ENCODE measurements at places on chromosomes 12 and 14.

GRCh38 chr14:24059841-24060388, 8.1 kb downstream of the CARMIL3 start:
- DNase-seq = no peak

DNA sequence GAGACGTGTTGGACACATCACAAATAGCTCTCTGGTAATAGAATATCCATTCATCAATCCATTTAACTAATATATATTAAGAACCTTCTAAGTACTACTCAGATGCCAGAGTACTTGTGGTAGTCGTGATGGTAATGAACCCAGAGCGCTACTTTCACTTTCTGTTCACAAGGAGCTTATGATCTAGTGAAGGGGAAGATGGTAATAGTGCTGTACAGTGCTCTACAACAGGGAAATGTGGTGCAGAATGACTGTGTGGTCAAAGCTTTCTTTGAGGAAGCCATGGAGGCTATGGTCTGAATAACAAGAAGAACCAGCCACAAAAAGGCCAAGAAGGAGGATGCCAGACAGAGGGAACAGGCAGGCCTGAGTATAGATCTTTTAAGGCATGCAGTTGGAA, 212.0 kb downstream of the PTPRO start:
- DNase-seq = no peak

- DNase-seq = no peak
These were observed 143.1 kb upstream of the MYL2 start for GRCh38 chr12:111063295-111064026.

DNA sequence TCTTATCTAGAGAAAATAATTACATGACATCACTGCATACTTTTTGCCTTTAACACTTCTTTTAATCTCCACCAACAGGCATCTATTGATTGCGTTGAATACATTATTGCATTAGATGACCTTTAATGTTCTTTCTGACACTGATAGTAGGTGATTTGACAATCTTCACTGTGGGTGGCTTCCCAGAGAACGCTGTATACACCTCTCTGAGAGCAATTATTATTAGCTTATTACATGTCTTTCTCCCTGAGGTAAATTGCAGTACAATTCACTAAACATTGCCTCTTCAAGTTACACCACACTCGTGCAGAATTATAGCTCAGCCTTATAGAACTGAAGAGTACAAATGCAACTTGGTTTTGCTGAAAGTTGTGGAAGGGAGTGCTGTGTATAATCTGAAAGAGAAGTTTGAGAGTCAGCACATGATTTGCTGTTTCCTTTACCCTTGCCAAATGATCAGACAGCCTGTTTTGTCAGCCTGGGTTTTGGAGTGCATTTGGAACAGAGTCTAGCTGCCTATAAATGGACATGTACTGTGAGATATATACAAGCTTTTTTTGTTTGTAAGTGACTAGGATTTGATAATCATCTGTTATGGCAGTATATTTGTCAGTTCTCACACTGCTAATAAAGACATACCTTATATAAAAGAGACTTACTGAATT, 369.2 kb downstream of the CCER1 start:
- DNase-seq = no peak

DNA sequence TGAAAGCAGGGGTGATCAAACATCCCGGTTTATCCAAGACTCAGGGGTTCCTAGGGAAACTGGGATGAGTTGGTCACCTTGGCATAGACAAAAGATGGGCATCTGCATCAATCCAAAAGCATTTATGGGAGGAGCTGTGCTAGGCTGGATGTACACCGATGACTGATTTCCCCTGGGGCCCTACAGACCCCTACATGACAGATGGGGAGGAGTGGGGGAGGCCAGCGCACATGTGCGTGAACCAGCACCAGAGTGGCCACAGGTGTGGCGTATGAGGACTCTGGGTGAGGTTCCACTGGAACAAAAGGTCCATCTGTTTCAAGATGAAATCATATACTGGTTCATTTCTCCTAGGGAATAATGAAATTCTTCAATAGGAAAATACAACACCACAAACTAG, 210.4 kb downstream of the ITPR2 start:
- DNase-seq = no peak

GRCh38 chr14:89911010-89911919, 43.3 kb downstream of the EFCAB11 start:
- peak; percentile 75 for DNase-seq

- DNase-seq = no peak
These were observed 345.2 kb downstream of the TMEM121 start for GRCh38 chr14:105871590-105871989.

DNA sequence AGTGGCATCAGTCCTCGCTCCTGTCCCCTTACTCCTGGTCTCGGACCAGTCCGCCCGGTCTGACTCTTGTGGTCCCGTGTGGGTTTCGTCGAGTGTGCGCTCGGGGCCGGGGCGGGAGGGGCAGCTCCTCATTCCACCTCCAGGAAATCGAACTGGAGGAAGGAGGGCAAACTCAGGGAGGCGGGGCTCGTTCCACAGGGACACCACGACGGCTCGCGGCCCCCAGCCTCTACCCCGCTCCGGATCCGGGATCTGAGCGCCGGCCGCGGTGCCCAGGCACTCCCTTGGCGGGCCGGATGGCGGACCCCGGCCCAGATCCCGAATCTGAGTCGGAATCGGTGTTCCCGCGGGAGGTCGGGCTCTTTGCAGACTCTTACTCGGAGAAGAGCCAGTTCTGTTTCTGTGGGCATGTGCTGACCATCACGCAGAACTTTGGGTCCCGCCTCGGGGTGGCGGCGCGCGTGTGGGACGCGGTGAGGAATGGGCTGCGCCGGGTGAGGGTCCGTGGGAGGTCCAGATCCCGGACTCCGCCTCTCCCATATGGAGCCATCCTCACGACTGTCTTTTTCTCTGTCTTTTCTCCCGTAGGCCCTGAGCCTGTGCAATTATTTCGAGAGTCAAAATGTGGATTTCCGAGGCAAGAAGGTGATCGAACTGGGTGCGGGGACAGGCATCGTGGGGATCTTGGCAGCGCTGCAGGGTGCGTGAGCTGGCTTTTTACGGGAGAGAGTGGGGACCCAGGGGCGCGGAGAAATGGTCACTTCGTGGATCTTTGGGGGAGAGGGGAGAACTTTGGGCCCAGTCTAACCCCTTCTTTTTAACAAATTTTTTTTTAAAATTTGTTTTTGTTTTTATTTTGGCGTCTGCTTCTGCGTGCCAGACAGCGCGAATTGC, at the start of gene EEF1AKMT3:
Gene EEF1AKMT3 (plus strand): TSS at position 186 of the 894 bp plus-strand sequence. CDS start 111 bp downstream, at position 297.
- DNase-seq = peak; percentile 49

DNA sequence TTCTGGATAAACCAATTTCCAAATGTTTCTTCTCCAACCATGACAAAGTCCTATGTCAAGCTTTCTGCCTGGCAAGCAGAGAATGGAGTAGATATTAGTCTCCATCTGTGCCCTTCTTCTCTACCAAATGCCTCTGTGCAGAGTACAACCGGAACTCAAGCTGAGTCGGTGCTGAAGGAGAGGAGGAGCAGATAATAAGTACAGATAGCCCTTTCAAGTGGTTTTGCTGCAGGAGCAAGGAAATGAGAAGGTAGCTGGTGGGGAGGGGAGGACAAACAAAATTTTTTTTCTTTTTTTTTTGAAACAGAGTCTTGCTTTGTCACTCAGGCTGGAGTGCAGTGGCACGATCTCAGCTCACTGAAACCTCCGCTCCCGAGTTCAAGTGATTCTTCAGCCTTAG, 14.2 kb upstream of the HELB start:
- DNase-seq = no peak

- no peak for DNase-seq
These were observed 74.7 kb downstream of the LLPH start for GRCh38 chr12:66055837-66056319.

GRCh38 chr12:27426743-27427487, 19.6 kb upstream of the SMCO2 start:
- no peak for DNase-seq

DNA sequence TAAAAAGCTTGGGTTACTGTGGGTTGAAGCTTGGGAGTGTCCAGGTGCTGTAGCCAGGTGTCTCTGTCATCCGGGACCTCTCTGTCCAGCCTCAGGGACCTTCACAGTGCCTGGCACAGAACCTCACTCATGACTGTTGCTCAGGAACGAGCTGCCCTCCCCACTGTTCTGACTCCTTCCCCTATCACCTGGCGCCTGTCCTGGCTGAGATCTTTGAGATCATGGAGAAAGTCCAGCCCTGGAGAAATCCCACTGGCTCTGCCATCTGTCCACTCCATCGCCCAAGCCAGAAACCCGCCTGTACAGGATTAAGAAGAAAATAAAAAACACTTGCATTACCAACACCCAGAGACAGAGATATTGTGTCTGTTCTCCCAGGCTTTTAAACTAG, 53.5 kb downstream of the DGLUCY start:
- no peak for DNase-seq

- no peak for DNase-seq
These were observed 428.5 kb downstream of the CCDC91 start for GRCh38 chr12:28618772-28619171.

DNA sequence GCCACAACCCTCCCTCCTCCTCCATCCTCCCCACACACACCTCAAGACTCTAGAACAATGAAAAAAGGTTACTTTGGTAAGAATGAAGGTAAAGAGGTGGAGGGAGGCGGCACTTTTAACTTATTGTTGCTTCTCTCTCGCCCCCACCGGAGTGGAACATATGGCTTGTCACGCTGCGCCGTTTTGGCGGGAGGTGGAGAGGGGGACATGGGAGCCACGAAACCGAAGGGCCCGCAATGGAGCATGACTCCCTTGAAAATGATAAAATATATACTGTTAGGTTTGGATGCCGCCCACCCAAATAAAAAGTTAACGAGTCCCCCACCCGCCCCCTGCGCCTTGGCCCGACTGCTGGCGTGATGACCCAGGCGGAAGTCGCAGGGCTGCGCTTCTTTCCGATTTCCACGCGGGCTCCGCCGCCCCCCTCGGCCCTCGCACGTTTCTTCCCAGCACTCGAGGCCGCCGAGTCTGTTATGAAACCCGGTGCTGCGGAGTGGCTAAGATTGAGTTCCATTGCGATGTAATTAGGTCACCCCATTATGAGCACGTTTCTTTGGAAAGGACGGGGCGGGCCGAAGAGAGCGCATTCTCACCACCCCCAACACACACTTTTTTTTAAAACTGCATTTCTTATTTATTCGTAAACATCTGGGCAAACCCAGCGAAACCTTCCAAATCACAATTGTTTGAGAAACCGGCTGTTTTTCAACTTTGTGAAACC, 1.4 kb upstream of the ZFP36L1 start:
- peak; percentile 36 for DNase-seq

DNA sequence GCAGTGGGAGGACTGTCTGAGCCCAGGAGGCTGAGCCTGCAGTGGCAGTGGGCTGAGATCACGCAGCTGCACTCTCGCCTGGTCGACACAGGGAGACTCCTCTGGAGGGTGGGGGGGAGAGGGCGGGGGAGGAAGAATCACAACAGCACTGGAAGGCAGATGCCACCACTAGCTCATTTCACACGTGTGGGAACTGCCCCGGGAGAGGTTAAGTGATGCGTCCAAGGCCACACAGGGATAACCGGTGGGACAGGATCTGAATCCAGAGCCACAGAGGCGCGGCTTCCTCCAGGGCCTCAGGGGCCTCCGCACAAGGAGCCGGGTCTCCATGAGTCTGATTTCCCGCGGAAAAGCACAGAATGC, 20.8 kb downstream of the STX2 start:
- DNase-seq = no peak

DNA sequence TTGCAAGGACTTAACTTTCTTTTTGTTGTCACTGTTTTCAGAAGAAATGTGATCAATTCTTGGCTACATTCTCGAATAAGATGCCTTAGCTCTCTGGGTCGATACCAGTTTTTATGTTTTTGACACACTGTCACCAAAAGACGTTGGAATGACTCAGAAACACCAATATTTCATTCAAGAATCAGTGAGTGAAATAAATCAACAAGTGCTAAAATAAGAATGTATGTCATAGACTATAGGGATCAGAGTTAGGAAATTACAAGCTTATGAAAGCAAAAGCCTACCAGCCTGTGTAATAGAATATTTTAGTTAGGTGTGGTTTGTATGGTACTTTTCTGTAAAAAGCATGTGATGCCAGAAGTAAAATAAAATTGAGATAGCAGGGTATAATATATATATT, 17.8 kb downstream of the PPHLN1 start:
- DNase-seq = no peak

- DNase-seq = no peak
These were observed 33.8 kb upstream of the PWP1 start for GRCh38 chr12:107651571-107652449.

GRCh38 chr12:24913130-24913529, 35.8 kb downstream of the BCAT1 start:
- no peak for DNase-seq

DNA sequence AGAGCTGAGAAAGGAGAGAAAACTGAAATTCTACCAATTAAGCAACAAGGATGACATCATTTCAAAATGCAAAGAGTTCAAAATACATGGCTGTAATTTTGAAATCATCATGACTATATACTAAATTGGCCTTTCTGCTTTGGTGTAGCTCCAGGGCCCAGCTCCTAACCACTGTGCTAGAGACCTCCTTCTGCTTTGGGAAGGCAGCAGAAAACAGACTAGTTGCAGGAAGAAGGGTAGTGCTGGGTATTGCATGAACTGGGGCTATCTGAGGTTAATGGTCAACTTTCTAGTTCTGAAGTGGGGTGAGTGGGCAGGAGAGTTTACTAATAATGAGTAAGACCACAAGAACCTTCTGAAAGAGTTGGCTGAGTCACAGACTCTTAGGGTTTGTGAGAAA, 66.2 kb downstream of the PTGER2 start:
- no peak for DNase-seq

DNA sequence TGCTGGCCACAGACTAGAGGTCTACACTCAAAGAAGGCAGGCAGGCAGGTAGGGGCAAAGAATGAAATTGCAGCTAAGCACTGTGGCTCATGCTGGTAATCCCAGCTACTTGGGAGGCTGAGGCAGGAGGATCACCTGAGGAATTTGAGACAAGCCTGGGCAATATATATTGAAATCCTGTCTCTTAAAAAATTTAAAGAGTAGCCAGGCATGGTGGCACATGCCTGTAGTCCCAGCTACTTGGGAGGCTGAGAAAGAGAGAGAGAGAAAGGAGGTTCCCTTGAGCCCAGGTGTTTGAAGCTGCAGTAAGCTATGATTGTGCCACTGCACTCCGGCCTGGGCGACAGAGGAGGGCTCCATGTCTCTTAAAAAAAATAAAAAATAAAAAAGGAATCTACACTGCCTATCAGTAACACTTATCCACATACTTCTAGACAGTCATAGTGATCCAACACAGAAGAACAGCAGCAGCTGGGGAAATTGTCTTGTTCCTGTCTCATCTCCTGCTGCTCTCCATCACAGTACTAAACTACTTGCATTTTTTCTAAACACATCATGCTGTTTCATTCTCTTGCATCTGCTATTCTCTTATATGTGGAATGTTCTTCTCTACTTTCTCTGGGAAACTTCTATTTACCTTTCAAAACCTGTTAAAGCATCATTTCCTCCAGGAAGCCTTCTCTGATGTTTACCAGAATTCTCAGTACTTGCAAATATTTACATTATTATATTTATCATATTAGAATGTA, 57.2 kb downstream of the ATF7 start:
- no peak for DNase-seq
